Endodermal cell (in vitro differentiated cells): ENCODE measurements at places on chromosomes 16 and 17.

DNA sequence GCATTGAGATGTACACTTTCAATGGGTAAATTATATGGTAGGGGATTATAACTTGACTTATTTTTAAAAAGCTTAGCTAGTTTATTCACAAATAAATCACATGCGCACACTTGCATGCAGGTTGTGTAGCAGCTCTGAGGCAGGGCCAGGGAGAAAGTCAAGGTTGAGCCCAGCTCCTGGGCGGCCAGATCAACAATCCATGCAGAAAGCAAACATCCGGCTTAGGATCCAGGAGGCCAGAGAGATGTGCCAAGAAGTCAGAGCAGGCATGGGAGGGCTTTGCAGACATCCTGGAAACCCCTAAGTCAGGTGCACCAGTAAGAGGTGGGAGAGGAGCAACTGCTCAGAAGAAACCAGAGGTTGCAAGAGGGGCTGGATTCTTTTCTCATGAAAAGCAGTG is 186.5 kb downstream of the AXIN2 start:
- no peaks in the 10 kb centered on the region for H3K4me1 ChIP-seq
- peak; percentile 49 for DNase-seq
- no peak overlapping the region for H3K27ac ChIP-seq
- no peak overlapping the region for H3K4me3 ChIP-seq
- H3K36me3 ChIP-seq = no peaks in the 10 kb centered on the region

DNA sequence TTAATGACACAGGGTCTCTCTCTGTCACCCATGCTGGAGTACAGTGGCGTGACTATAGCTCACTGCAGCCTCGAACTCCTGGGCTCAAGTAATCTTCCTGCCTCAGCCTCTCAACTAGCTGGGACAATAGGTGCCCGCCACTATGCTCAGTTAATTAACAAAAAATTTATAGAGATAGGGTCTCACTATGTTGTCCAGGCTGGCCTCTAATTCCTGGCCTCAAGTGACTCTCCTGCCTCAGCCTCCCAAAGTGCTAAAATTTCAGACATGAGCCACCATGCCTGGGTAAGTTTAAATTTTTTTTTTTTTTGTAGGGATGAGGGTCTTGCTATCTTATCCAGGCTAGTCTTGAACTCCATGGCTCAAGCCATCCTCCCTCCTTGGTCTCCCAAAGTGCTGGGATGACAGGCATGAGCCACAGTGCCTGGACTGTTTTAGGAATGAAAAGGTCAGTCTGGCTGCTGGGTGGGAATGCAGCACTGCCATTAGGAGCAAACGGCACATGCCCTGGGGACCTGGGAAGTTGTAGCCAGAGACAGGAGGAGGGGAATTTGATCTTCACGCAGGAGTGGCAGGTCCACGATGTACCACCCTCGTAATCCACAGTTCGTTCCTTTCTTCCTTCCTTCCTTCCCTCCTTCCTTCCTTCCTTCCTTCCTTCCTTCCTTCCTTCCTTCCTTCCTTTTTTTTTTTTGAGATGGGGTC is 106.7 kb downstream of the HAPSTR1 start:
- H3K4me1 ChIP-seq = no peaks in the 10 kb centered on the region
- DNase-seq = no peak
- no peaks in the 10 kb centered on the region for H3K36me3 ChIP-seq
- no peak overlapping the region for H3K4me3 ChIP-seq
- H3K27ac ChIP-seq = no peak overlapping the region
- H3K27me3 ChIP-seq = no peaks in the 10 kb centered on the region

DNA sequence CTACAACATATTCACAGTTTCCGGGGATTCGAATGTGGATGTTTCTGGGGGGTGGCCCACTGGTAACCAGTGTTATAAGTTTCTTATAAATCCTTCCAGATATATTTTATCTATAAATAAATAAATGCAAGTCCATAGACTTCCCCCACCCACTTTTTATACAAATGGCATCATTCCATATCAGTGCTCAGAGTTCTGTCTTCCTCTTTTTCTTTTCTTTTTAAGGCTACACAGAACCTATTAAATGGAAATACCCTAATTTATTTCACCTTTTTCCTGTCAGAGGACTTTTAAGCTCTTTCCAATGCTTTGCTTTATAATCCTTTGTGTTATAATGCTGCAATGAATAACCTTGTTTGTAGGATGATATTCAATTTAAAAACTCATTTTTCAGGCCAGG is 3.8 kb downstream of the LGALS9 start:
- no peaks in the 10 kb centered on the region for H3K36me3 ChIP-seq
- no peaks in the 10 kb centered on the region for H3K27me3 ChIP-seq
- H3K4me3 ChIP-seq = no peak overlapping the region
- no peak for DNase-seq

GRCh38 chr17:66459811-66460270 is 157.4 kb downstream of the PRKCA start:
- no peak overlapping the region for H3K4me3 ChIP-seq
- H3K36me3 ChIP-seq = no peaks in the 10 kb centered on the region
- no peaks in the 10 kb centered on the region for H3K4me1 ChIP-seq

DNA sequence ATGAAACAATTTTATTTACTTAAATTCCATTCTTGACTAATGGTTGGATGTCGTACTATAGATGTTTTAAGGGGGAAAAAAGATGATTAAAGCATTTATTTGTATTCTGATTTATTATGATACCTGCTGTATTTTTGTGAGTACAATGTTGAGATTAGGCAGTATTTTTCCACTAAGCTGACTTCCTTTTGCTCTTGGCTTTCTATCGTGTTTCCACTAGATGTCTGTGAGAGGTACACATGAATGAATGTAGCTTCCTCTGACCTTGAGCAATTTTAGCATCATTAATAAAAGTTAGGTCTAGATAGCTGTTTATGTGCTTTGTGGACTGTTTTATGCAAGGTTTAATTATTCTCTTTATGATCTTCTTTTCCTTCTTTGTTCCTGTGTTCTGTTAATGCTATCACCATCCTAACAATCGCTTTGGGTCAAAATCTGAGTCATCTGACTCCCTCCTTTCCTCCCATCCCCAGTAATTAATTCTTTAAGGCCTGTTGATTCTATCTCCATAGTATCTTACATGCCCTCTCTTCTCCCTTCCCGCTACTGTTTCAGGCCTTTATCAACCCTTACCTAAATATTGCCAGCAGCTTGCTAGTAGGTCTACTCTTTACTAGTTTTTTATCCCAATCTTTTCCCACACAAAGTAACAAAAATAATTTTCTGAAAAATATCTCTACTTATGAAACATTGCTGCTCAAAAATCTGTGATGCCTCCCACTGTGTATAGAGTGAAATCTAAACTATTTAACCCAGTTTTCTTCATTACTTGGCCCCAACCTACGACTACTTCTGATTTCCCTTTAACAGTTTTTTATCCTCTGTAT is 76.0 kb downstream of the VMP1 start:
- peaks cover 11% of the 10 kb centered on the region for H3K4me1 ChIP-seq
- peaks cover 4% of the 10 kb centered on the region for H3K36me3 ChIP-seq
- H3K27ac ChIP-seq = peak overlapping the region; percentile 81
- no peak for DNase-seq
- H3K4me3 ChIP-seq = peak overlapping the region; percentile 56

DNA sequence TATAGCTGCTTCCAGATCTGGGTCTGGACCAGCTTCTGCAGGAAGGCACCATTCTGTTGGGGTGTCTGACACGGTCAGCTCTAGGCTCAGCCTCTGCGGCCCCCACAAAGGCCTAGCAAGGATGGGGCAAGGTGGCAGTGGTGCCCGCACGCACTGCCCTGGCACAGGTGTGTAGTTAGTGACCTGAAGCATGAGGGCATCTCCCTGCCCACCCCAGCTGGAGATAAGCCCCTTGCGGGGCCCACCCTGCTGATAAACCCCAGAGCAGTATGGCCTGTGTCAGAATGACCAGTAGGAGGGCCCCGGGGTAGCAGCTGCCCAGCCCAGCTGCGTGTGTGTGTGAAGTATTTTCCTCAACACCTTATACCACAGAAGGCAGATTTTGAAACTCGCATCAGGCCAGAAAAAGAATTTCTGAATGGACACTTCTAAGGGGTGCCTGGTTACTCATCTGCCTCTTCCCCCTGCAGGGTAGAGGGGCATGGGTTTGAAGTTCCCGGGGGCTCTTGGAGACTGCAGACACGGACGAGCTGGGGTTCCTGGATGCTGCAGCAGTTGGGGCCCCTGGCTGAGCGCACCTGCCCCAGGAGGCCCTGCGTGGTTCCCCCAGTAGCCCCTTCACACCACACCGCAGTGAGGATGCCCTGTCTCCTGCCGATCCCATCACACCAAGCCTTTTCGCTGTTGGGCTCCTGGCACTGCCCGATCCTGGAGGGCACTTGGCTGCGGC is 4.5 kb downstream of the ARHGDIA start:
- peaks cover 53% of the 10 kb centered on the region for H3K36me3 ChIP-seq
- no peak overlapping the region for H3K4me3 ChIP-seq
- no peaks in the 10 kb centered on the region for H3K4me1 ChIP-seq

- no peaks in the 10 kb centered on the region for H3K4me1 ChIP-seq
- H3K27ac ChIP-seq = no peak overlapping the region
- no peaks in the 10 kb centered on the region for H3K27me3 ChIP-seq
- DNase-seq = no peak
- no peak overlapping the region for H3K4me3 ChIP-seq
- H3K36me3 ChIP-seq = peaks cover 21% of the 10 kb centered on the region
Observed at GRCh38 chr17:3566551-3566950, 8.9 kb upstream of the TRPV3 start.

- no peak overlapping the region for H3K27ac ChIP-seq
- no peak overlapping the region for H3K4me3 ChIP-seq
- H3K36me3 ChIP-seq = peaks cover 56% of the 10 kb centered on the region
- no peaks in the 10 kb centered on the region for H3K27me3 ChIP-seq
- H3K4me1 ChIP-seq = no peaks in the 10 kb centered on the region
- DNase-seq = peak; percentile 56
Observed at GRCh38 chr17:44738214-44738906, 20.4 kb upstream of the ADAM11 start.

- no peak overlapping the region for H3K4me3 ChIP-seq
- no peaks in the 10 kb centered on the region for H3K27me3 ChIP-seq
- no peak overlapping the region for H3K27ac ChIP-seq
Observed at GRCh38 chr16:80619824-80620223, 79.0 kb downstream of the DYNLRB2 start.

DNA sequence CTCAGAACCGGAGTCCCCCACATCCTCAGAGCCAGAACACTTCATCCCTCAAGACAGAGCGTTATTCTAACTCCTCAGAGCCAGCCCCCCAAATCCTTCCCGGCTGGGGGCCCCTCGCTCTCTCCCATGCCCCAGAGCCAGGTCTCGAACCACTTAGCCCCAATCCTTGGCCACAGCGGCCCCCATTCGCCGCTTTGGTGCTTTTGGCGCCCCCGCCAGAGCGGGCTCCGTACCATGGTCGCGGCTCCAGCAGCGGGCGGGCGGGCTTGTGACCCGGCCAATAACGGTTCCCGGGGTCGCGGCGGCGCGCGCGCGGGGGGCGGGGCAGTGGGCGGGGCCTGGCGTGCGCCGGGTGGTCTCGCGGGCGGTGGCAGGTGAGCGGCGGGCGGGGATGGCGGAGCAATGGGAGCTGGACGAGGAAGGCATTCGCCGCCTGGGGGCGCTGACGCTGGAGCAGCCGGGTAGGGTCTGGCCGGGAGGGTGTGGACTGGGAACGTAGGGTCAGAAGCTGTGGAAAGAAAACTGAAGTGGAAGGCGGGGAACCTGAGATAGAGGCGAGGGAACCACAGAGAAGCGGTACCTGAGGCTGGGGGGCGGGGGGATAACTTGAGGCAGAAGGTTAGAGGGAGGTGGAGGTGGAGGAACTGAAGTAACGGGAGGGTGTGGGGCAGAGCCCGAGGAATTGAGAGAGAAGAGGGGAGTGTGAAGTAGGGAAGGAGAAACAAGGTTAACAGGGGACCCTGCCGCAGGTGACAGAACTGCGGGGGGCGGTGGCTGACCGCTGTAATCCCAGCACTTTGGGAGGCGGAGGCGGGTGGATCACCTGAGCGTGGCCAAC is at the start of the genes KCTD19 and LRRC36:
TSS of gene KCTD19 (minus strand) at position 270 of the 838 bp plus-strand sequence. CDS start at position 236, 34 bp downstream.
TSS of gene LRRC36 (plus strand) at position 344 of the 838 bp plus-strand sequence. CDS start at position 392, 48 bp downstream.
- H3K36me3 ChIP-seq = no peaks in the 10 kb centered on the region
- H3K4me3 ChIP-seq = peak within 1 kb of the TSS; percentile 87
